ENCODE measurements at places on chromosomes 5 and 9. TPM values are rescaled to one million over a fixed set of nuclear protein-coding genes. Genes with fewer than 3 reads are reported as not detected.

The ANXA2R gene
- 10.4 TPM for total RNA-seq

DNA sequence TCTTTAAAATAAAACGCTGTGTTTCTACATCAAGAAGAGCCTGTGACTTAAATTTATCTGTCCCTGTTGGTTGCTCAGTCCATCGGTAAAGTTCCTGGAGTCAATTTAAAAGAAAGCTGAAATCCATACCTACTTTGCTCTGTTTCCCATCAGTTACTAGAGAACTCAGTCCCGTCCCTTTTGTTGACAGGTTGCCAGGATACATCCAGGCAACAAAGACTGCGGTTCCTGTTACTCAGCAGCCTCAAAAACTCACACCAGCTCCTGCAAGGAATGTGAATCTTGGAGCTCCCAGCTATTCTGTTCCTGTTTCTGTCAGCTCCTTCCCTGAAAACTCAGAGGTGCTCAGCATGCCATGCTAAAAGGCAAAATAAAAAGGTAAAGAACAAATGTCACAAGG, at the start of gene ZNF474:
Gene ZNF474, plus strand, starts transcription at position 241 of the 400 bp plus-strand sequence. CDS start 22,445 bp downstream, outside the sequence.
- H3K36me3 ChIP-seq, result no peaks in the 10 kb centered on the region
- no peak within 1 kb of the TSS for H3K4me3 ChIP-seq
- H3K27ac ChIP-seq, result no peak within 1 kb of the TSS
- H3K4me1 ChIP-seq, result no peaks in the 10 kb centered on the region
- no peaks in the 10 kb centered on the region for H3K27me3 ChIP-seq

DNA sequence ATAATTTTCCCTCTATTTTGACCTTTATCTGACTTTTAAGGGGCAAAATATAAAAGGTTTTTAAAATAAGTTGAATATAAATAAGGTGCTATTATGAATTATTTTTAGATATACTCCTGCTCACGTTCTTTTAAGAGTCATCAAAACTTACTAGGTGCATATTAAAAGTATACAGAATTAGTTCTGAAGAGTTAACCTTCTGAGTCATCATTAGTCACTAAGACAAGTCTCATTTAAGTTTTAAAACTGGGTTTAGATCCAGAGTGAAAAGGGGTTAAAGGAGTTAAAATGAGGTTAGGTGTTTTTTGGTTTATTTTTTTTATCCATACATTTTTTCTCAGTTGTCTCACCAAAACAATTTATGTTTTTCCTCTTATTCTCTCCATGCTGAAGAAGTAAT, 41.7 kb downstream of the SMIM15 start:
- H3K27ac ChIP-seq, result no peak overlapping the region
- H3K27me3 ChIP-seq, result no peaks in the 10 kb centered on the region
- peaks cover 6% of the 10 kb centered on the region for H3K36me3 ChIP-seq
- no peaks in the 10 kb centered on the region for H3K4me1 ChIP-seq
- no peak overlapping the region for H3K4me3 ChIP-seq
- no peak for DNase-seq

The MLANA gene
- not detected for total RNA-seq

DNA sequence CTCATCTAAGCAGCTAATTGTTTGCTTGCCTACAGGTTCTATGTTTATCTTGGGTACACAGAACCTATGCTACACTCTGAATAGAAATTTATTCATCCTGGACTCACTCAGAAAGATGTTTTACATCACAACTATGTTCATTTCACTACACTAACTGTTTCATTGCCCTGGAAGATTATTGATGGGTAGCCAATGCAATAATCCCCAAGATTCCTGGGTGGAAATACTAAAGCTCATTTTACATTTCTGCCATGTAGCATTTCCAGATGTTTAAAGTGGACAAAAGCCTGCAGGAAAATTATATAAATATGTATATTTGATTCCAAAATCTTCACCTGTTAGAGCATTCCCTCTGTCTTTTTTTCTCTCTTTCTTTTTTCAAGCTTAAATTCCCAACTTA, 51.9 kb upstream of the IL7R start:
- peak overlapping the region; percentile 65 for H3K27ac ChIP-seq
- H3K4me3 ChIP-seq, result no peak overlapping the region
- H3K36me3 ChIP-seq, result peaks cover 15% of the 10 kb centered on the region
- H3K4me1 ChIP-seq, result peaks cover 69% of the 10 kb centered on the region
- H3K27me3 ChIP-seq, result no peaks in the 10 kb centered on the region
- DNase-seq, result no peak

DNA sequence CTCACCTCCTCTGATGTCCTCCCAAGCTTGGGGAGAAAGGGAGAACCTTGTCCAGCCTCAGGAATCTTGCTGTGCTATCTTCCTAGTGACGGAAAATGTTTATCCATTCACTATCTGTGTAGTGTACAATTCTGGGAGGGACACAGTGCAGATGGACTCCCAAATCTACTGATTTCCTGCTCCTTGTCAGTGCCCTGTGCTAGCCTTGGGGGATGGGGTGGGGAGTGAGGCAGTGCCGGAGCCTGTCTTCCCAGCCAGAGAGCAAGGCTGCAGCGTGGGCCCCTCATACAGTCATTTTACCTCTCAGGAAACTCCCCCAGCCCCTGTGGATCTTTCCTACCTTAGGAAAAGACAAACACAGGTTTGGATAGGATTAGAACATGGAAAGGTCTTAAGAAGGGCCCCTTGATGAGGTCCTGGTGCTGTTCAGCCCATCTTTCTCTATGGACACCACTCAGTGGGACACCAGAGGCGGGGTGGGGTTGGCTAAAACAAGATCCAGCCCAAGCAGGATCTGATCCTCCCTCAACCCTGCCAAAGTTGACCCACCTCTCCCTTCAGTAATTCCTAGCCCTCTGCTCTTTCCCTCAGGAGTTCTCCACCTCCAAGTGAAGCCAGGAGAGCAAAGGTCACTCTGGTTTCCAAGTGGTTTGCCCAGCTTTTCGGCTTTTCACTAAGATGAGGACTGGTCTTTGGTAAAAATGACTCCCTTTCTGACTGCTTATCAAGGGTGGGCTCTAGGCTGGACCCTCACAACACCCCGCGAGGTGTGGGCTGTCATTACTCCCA, 3.4 kb downstream of the DOLK start:
- H3K36me3 ChIP-seq, result peaks cover 13% of the 10 kb centered on the region
- no peak overlapping the region for H3K27ac ChIP-seq
- no peaks in the 10 kb centered on the region for H3K27me3 ChIP-seq
- DNase-seq, result no peak
- H3K4me1 ChIP-seq, result peaks cover 19% of the 10 kb centered on the region
- no peak overlapping the region for H3K4me3 ChIP-seq

The ACTBL2 gene
- not detected for total RNA-seq

- no peak overlapping the region for H3K27ac ChIP-seq
- H3K36me3 ChIP-seq, result peaks cover under 1% of the 10 kb centered on the region
- no peaks in the 10 kb centered on the region for H3K27me3 ChIP-seq
- H3K4me3 ChIP-seq, result no peak overlapping the region
Measured at GRCh38 chr9:93154293-93154903, 20.3 kb upstream of the NINJ1 start.

DNA sequence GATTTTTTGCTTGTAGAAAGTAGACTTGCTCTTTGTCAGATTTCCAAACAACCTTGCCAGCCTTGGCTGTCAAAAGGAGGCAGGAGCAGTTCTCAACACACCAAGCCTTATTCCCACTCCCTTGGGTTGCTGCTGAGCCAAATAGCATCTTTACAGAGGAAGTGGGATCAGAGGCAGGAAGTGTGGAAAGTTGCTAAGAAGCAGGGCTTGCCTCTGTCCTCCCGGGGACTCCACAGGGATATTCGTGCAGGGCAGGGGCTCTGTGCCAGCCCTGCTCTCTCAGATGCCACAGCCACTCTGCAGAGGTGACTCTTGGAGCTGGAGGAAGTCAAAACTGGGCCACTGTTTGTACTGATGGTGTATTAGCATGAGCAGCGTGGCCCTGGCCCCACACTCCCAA, 24.3 kb downstream of the PTPDC1 start:
- peaks cover 2% of the 10 kb centered on the region for H3K4me1 ChIP-seq
- H3K27me3 ChIP-seq, result no peaks in the 10 kb centered on the region
- peaks cover 2% of the 10 kb centered on the region for H3K36me3 ChIP-seq
- no peak for DNase-seq
- H3K27ac ChIP-seq, result no peak overlapping the region

DNA sequence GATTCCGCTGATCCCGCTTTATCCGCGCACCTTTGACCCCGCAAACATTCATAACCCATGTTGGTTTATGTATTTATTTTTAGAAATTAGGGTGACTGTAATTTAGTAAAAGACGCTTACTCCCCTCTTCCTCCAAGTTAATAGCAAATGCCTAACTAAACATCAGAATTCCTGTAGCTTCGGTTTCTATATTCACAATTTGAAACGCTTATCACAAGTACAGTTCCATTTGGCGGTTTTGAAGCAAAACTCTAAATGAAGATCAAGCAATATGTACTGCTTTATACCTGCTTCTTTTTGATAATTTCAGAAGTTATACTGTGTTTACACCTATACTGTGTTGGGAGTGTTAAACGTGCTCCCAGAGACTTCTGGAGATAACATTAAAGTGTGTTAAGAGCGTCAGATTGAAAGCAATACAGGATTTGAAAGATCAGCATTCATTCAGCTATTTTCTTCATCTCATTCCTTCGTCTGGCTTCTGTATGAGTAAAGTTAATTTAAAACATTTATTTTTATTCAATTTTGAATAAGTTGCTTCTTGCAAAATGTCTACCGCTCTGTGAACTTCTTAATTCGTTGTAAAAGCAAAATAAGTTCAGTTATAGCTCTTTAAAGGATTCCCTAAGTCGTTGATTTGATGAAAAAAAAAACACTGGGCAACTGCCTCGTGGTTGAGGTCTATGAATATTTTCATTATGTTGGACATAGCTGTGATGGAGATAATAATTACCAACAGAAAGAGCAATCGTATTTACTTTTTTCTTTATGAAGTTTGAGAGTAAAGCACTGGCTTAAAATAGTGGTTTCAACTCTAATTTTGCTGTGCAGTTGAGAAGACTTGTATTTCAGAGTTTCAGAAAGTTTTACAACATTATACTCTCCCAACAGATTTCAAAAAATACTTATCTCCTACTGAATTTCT, 2.5 kb downstream of the PRDM6 start:
- no peak for DNase-seq
- no peaks in the 10 kb centered on the region for H3K36me3 ChIP-seq
- no peak overlapping the region for H3K4me3 ChIP-seq
- peaks cover 77% of the 10 kb centered on the region for H3K27me3 ChIP-seq
- peaks cover 21% of the 10 kb centered on the region for H3K4me1 ChIP-seq

DNA sequence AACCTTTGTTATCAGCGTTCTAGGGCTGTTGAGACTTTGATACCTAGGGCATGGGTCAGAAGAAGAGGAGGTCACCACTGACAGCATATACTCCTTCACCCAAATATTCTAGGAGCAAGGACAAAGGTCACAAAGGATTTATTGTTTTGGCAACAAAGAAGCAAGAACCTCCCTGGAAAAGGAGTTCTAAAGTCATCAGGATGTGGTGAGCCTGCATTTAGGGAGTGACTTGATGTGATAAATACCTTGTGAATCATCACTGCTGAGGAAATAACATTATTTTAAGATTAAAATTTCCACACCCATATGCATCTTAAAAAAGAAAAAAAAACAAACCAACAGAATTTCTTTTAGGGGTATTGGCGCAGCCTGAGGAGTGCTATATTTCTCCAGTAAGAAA, 13.9 kb downstream of the IFNA1 start:
- H3K36me3 ChIP-seq, result no peaks in the 10 kb centered on the region
- H3K4me1 ChIP-seq, result no peaks in the 10 kb centered on the region
- no peak for DNase-seq
- H3K27ac ChIP-seq, result no peak overlapping the region
- peaks cover 4% of the 10 kb centered on the region for H3K27me3 ChIP-seq
- H3K4me3 ChIP-seq, result no peak overlapping the region

GRCh38 chr5:158736150-158736870, 363.4 kb downstream of the EBF1 start:
- H3K4me3 ChIP-seq, result no peak overlapping the region
- no peak overlapping the region for H3K27ac ChIP-seq
- H3K4me1 ChIP-seq, result no peaks in the 10 kb centered on the region
- no peak for DNase-seq
- H3K36me3 ChIP-seq, result no peaks in the 10 kb centered on the region

- no peak overlapping the region for H3K27ac ChIP-seq
- no peak for DNase-seq
- H3K27me3 ChIP-seq, result no peaks in the 10 kb centered on the region
- no peaks in the 10 kb centered on the region for H3K4me1 ChIP-seq
Measured at GRCh38 chr5:128671943-128672342, 133.9 kb upstream of the FBN2 start.

The DNAJC18 gene
- 24.9 TPM for total RNA-seq

GRCh38 chr9:121259498-121259897, 8.5 kb upstream of the GSN start:
- no peak for DNase-seq
- H3K4me1 ChIP-seq, result no peaks in the 10 kb centered on the region
- H3K4me3 ChIP-seq, result no peak overlapping the region
- peaks cover 2% of the 10 kb centered on the region for H3K27me3 ChIP-seq

The CAAP1 gene
- total RNA-seq, result 16.8 TPM

DNA sequence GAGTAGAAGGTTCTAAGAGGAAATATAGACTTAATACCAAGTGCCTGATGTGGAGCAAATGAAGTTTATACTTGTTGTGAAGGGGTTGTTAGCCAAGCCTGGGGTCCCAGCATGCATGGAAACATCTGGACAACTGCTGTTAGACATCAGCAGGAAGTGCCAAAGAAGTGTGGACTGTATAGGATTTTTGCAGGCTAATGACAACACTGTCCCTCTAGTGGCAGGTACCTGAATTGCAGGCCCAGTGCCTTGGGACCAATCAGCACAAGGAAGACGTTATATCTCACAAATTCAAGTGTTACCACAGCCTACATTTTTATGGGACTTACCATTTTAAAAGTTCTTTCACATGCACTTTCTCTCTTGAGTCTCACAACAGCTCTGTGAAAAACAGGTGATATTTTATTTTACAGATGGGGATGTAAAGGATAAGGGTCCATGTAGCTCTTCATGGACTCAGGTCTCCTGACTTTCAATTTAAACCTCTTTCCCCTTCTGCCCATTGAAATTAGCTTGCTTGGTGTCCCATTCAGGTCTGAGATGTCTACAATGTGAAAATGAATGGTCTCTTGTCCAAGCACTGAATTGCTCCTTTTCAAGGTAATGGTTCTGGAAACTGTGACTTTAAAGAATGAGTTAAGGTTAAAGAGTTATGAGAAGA, 89.0 kb upstream of the MAP1B start:
- H3K36me3 ChIP-seq, result no peaks in the 10 kb centered on the region
- H3K4me3 ChIP-seq, result no peak overlapping the region
- H3K4me1 ChIP-seq, result peaks cover 2% of the 10 kb centered on the region
- H3K27ac ChIP-seq, result no peak overlapping the region
- H3K27me3 ChIP-seq, result peaks cover 32% of the 10 kb centered on the region

The POU5F2 gene
- 0.45 TPM for total RNA-seq

The MEIKIN gene
- not detected for total RNA-seq

The CCDC180 gene
- total RNA-seq, result 1.5 TPM

DNA sequence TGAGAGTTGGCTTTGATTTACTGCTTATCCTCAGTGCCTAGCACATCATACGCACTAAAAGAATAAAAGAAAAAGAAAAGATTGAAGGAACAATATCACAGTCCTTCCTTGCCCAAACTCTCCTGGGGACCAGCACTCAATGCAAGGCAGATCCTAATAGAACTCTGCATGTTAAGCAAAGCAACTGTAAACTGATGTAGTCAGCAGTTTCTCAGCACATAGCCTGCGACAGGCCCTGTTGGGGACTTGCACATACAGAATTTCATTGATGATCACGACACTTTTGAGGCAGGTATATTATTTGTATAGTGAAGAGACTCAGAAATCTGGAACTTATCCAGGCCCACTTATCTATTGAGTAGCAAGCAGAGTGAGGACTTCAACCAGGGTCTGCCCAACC, 15.4 kb downstream of the NIPAL4 start:
- DNase-seq, result no peak
- H3K36me3 ChIP-seq, result no peaks in the 10 kb centered on the region
